Hypothalamus (tissue), 51 donors: ENCODE measurements at places on chromosomes 4 and X.

- no peak for DNase-seq
Measured at GRCh38 chr4:90584051-90584450, 456.9 kb downstream of the CCSER1 start.

- no peak for DNase-seq
Measured at GRCh38 chr4:79923281-79923680, 149.7 kb downstream of the ANTXR2 start.

- no peak for DNase-seq
Measured at GRCh38 chrX:97854086-97854485, 970.4 kb downstream of the RPA4 start.

- DNase-seq: no peak
Measured at GRCh38 chr4:55980725-55981124, 32.0 kb downstream of the CEP135 start.

DNA sequence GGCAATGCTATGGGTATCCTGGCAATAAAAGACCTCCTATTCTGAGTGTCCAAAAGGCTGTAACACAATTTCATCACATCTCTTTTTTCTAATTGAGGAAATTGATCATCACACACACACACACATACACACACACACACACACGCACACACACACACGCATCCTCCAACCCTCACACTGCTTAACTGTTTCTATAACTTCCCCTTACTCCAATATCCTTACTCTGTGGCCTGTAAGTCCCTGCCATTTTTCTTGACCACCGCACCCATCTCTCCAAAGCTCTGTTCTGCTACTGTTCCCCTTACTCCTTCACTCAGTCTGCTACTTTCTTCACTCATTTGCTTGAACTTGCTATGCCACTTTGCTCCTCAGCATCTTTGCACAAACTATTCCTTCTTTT lies 115.6 kb downstream of the AMELX start:
- DNase-seq: no peak

- peak; percentile 60 for DNase-seq
Measured at GRCh38 chrX:45143455-45143854, 57.2 kb downstream of the DIPK2B start.

GRCh38 chrX:27746516-27746915 lies 61.3 kb upstream of the MAGEB10 start:
- DNase-seq: no peak

- DNase-seq: no peak
Measured at GRCh38 chr4:39304651-39305050, 61.5 kb downstream of the RFC1 start.

- DNase-seq: no peak
Measured at GRCh38 chr4:4849106-4849505, 10.4 kb upstream of the MSX1 start.

DNA sequence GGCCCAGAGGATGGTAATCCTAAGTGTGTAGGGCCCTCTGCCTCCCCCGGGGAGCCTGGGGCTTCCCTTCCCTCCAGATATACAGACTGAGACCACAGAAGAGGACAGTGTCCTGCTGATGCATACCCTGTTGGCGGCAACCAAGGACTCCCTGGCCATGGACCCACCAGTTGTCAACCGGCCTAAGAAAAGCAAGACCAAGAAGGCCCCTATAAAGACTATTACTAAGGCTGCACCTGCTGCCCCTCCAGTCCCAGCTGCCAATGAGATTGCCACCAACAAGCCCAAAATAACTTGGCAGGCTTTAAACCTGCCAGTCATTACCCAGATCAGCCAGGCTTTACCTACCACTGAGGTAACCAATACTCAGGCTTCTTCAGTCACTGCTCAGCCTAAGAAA lies 1.9 kb downstream of the TRO start:
- DNase-seq: no peak

GRCh38 chrX:135185795-135186443 lies 14.7 kb upstream of the CT55 start:
- DNase-seq: peak; percentile 29

DNA sequence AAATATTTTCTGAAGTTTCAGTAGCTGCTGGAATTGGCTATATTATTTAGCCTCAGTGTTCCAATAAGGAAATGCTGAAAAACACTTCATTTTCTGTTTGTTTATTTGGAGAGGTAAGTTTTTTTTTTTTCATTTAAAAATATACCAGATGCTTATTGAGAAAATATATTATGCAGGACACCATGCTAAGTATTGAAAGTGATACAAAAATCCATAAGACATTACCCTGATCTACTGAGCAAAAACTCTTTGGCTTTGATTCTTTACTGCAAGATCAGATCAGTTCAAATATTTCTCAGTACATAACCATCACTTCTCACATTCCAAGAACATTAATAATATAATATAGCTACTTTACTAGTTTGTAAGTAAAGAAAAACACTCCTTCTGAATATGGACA lies 123.4 kb upstream of the PACRGL start:
- no peak for DNase-seq

DNA sequence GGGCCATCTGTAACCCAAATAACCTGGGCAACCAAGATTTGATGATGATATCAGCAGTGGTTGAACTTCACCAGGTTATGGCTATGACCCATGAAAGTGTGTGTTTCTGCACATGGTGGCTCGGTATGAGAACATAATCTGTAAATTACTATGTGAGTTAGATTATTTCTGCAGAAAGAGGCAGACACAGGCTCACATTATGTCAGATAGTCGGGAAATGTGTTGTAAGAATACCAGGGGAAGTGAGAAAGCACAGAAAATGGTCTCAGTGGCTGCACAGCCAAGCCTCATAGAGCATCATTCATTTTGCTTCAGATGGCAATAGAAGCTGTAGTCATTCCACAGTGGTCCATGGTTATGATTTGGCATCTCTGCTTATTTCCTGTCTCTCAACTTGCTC lies 63.0 kb upstream of the RBPJ start:
- no peak for DNase-seq

DNA sequence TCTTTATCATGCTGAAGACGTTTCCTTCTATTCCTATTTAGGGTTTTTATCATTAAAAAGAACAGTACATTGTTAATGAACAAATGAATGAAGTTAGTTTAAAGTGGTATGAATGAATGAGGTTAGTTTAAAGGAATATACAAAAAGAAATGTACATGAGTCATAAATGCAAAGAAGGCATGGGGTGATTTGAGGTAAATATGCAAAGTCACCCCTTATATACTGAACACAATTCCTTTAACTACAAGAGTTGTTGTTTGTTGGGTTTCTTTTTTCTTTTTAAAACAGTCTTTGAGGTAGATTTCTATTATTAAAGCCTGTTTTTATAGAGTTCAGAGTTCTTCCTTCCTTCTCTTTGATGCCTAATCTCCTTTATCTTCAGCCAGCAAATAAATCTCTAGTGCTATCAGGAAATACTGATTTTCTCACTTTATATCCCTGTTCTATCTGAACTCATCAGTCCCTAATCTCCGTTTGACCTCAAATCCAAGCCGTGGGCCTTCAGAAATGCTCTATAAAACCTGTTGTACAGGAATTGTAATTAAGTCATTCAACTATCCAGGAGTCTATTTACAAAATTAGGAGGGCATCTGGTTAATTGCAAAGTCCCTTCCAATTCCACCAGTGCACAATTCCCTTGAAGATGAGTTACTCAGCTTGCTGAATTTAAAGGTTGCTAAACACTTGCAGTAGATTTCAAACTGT lies 31.6 kb upstream of the ABCG2 start:
- DNase-seq: no peak

DNA sequence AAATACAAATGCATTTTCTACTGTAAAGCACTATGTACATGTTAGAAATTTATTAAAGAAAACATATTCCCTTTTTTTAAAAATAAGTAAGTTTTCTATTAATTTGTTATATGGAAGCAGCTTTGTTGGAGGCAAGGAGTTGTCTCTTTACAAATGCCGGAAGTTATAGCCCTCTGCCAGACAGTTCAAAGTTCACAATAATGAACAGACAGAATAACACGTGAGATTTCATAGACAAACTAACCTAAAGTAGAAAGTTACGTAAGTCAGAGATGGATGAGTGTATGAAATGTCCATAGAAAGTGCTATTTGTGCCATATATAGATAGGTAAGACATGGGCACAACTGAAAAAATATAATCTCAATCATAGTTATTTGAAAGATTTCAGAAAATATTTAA lies 43.9 kb upstream of the NEIL3 start:
- no peak for DNase-seq

DNA sequence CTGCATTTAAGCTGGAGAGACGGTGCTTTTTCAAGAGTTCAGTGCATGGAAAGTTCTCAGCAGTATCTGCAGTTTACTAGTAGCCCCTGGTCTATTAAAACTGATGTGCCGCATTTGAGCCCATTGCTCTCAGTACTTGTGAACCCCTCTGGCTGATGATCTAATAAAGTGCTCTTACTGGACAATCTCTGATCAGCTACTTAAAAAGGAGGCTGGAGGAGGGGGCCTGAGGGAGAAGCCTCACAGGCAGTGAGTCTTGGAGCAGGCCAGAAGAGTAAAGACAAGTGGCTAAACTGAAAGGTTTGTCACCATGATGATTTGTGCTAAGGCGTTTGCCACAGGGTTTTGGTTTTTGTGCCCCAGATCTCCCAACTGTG lies 138.5 kb downstream of the ARX start:
- DNase-seq: no peak

DNA sequence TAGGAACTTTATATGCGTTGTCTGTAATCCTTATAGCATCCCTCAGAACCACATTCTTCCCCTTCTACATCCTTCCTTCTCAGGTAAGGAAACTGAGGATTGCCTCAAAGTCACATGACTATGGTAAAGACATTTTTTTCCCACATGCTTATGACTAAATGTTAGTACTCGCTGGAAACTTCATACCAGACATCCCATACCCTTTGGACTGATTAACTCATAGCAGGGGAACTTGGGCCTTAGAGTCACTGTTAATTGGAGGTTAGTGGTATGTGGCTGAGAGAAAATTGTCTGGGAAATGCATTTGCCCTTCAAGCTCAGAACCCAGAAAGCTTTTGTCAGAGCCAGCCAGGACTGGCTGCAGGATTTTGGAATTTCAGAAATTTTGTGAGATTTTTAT lies 155.0 kb downstream of the RELL1 start:
- DNase-seq: no peak

GRCh38 chrX:154411981-154412340 lies 622 bp downstream of the TAFAZZIN start:
- DNase-seq: peak; percentile 18

GRCh38 chr4:150123087-150123486 lies 44.8 kb downstream of the DCLK2 start:
- no peak for DNase-seq

- no peak for DNase-seq
Measured at GRCh38 chrX:5829060-5829459, 399.6 kb downstream of the NLGN4X start.

GRCh38 chrX:14027511-14028019 lies 2.1 kb downstream of the GEMIN8 start:
- DNase-seq: no peak

GRCh38 chr4:102299354-102300107 lies 45.8 kb downstream of the SLC39A8 start:
- no peak for DNase-seq

DNA sequence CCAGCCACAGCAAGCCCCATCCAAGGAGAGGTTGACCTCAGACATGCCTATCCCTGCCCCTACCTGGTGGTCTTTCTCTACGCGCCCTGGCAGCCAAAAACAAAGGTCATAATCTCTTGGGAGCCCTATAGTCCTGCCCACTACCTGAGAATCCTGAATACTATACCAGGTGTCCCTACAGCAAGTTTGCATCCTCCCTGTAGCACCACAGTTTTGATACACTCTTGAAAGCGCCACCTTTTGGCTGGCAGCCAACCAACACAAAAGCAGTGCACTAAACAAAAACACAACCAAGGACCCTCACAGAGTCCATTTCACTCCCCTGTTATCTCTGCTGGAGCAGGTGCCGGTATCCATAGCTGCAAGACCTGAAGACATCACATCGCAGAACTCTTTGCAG lies 523.8 kb upstream of the CPEB2 start:
- no peak for DNase-seq

GRCh38 chr4:162921178-162921785 lies 245.4 kb downstream of the NAF1 start:
- no peak for DNase-seq

- no peak for DNase-seq
Measured at GRCh38 chr4:166012129-166013030, 139.3 kb downstream of the TLL1 start.

- no peak for DNase-seq
Measured at GRCh38 chrX:119009071-119009470, 34.7 kb downstream of the LONRF3 start.

GRCh38 chrX:105552395-105552794 lies 269.9 kb upstream of the NRK start:
- no peak for DNase-seq

- DNase-seq: no peak
Measured at GRCh38 chrX:110322603-110323002, 4.7 kb upstream of the AMMECR1 start.

DNA sequence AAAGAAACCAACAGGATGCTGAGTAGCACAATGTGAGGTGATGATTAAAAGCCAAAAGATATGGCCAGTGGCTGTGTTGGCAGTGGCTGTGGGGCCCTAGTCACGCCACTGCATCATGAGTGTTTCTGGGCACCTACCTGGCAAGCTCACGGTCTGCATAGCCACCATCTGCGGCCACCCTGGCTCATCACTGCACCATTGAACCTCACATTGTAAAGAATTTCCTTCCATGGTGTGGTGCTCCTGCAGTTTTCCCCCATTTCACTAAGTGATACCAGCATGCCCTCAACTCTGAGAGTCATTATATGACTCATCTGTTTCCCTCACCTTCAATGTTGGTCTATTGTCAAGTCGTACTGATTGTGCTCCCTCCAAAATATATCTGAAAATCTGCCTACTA lies 45.5 kb upstream of the CLNK start:
- DNase-seq: no peak

DNA sequence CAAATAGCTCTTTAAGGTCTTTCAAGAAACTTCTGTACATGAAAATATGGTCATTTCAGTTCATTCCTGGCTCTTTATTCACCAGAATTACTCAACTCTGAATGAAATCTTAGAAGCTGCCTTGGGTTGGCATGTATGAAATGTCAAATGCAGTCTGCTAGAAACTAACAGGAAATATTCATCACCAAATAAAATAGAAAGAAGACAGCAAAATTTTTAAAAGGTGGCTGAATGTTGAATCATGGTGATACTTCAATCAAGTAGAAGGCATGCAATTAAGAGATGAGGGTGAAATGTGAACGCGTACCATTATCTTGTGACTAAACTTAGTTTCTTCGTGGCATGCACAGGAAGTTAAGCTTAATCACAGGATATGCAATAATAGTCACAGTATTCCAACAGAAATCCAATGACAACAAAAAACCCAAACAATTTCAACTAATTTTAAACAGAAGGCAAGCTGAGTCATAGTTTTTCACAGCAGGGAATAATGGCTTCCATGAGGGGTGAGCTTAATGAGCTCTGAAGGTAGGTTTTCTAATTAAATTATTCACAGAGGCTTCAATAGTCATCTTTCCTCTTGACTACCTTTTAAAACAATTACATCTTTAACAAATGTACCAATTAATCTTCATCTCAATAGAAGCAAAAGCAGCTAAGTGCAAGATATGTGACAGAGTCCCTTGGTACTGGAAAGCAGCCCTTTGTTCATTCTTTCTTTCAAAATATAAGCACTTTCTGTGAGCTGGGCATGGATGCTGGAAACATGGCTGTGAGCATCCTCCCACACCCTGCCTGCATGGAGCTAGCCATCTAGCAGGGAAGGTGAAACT lies 44.5 kb downstream of the SCFD2 start:
- no peak for DNase-seq
